ELF-1 (cell line): ENCODE measurements at places on chromosomes 11 and 22.

- no peak for DNase-seq
Measured at GRCh38 chr11:131108760-131109159, 192.5 kb upstream of the SNX19 start.

DNA sequence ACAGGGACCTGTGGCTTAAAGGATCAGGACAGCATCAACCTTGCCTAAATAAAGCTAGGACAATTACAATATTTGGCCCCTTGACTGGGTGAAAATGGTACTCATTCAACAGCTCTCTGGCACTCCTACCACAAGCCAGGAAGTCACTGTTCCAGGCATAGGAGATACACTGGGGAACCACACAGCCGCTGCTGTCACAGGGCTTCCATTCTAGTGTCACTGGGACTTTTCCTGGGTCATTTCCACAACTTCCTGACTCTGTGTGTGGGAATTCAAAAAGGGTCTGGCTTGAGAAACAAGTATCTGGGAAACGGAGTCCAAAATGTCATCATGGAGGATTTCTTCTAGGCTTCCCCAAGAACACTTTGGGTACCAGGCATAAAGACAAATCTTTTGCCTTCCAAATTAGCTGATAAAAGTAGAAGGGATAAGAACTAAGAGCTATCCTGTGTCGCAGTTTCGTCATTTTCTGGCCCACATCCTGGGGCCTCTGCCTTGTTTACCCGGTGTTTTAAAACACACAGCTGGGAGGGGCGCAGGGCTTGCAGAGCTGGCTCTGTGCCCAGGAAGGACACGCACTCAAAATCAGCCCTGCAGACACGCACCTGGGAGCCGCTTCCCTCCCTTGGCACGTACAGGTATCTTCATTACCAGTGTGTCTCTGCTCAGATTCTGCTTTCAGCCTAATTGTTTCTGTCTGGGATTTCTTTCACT, 38.0 kb downstream of the TMEM45B start:
- DNase-seq: no peak

DNA sequence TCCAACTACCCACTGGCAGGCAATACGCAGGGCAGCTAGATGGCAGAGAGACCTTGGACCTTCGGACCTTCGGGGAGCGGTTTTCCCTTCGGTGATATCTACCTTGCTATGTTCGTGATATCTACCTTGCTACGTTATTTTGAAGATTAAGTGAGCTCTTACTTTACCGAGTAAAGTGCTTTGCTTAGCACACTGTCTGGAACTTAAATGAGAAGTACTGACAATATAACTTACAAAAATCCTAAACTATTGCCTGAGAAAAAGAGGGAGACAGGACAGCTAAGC, 1.0 kb upstream of the PRDM10 start:
- no peak for DNase-seq

- peak; percentile 89 for DNase-seq
Measured at GRCh38 chr11:1693327-1694063, 3.5 kb upstream of the KRTAP5-6 start.

- no peak for DNase-seq
Measured at GRCh38 chr11:74282914-74283371, 28.5 kb downstream of the P4HA3 start.

- DNase-seq: no peak
Measured at GRCh38 chr11:21564095-21564494, 628.8 kb upstream of the ANO5 start.

- DNase-seq: no peak
Measured at GRCh38 chr11:88105526-88105925, 69.7 kb downstream of the RAB38 start.

- DNase-seq: no peak
Measured at GRCh38 chr11:24238771-24239645, 257.8 kb upstream of the LUZP2 start.

GRCh38 chr11:128568166-128568778, 19.1 kb downstream of the ETS1 start:
- DNase-seq: peak; percentile 80

DNA sequence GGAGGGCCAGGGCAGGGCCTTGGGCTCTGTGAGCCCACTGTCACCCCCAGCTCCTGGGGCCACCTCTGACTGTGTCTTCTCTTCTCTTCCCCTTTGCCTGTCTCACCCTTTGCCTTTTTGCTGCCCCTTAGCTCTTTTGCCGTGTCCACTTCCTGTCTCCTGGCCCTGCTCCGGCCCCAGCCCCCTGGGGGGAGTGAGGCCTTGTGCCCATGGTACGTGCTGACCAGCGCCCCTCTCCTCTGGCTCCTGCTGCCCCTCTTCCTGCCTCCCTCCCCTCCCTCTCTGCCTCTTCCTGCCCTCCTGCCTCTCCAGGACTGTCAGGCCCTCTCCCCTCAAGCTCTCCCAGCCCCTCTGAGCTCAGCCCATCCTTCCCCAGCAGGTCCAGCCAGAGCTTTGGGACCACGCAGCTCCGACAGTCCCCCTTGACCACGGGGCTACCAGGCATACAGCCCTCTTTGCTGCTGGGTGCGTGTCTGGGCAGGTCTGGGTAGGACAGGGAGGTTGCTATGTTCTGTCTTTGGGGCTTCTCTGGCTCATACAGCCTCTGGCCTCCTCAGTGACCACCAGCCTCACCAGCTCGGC, 11.7 kb downstream of the TMEM258 start:
- no peak for DNase-seq

GRCh38 chr22:46067159-46068111, 82.9 kb upstream of the PPARA start:
- DNase-seq: no peak

DNA sequence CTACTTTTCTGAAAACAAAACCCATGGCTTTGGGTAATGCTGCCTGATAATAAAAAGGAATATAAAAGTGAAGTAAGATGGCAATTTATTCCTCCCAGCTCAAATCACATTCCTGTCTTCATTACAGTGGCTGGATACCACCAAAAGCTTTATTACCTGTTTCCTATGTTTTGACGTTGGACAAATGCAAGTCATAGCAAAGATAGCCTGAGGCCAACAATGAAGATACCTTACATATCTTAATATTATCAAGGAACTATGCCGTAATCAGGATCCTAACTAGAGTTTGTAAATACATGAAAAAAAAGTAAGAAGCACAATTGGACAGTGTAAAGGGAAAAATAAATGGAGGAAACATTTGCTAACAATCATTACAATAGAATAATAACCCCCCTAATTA, 202.4 kb downstream of the SOX6 start:
- no peak for DNase-seq

- peak; percentile 57 for DNase-seq
Measured at GRCh38 chr11:69439127-69439526, 42.3 kb upstream of the LINC01488 start.

- DNase-seq: no peak
Measured at GRCh38 chr22:40033586-40034380, 39.0 kb downstream of the FAM83F start.

DNA sequence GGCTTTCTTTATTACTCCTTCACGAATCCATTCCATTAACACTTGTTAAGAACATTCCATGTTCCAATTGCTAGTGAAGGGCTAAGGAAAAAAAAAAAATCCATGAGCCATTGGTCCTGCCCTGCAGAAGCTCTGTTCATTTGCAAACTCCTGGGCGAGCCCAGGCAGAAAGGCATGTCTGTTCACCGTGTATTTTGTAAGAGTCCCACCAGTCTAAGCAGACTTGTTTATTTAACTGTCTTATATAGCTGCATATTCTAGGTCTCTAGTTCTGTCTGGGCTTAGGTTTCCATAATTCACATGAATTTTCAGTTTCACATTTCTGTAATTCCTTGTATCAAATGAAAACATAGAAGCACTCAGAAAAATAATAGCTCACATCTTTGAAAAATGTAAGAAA, 97.4 kb upstream of the POU2AF2 start:
- no peak for DNase-seq

GRCh38 chr11:111910676-111911562, 651 bp downstream of the CRYAB start:
- DNase-seq: no peak

DNA sequence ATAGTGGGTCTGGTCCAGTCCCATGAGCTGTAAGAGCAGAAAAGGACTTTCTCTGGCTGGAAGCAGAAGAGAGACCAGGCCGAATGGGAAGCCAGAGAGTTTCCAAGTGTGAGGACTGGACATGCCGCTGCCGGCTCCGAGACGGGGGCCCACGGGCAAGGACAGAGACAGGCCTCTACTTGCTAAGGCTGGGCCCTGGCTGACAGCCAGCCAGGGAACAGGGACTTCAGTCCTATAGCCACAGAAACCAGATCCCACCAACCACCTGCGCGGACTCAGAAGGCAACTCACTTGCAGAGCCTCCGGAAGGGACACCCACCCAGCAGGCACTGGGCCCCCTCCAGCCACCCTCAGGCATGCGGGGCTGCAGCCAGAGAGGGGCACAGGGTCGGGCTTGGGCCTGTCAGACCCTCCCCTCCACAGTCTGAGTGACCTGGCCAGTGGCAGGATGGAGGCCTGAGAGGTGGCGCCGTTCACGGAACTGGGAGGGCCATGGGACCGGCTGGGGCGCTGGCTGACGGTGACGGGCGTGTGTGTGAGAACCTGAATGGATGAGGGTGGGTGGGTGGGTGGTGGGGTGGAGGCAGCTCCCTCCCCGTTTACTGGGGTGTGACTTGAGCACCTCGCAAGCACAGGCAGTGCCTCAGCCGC, 47.8 kb upstream of the A4GALT start:
- DNase-seq: no peak

GRCh38 chr11:43418197-43418596, 59.5 kb downstream of the TTC17 start:
- DNase-seq: no peak

DNA sequence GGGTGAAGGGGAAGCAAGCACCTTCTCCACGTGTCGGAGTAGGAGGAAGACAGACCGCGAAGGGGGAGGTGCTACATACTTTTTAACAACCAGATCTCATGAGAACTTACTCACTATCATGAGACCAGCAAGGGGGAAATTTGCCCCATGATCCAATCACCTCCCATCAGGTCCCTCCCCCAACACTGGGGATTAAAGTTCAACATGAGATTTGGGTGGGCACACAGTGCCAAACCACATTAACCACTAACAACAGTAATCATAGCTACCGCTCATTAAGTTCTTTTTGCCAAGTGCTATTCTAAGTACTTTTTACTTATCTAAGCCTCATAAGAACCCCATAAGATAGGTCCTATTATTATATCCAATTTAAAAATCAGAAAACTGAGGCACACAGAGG, 450.5 kb upstream of the DDI1 start:
- no peak for DNase-seq

DNA sequence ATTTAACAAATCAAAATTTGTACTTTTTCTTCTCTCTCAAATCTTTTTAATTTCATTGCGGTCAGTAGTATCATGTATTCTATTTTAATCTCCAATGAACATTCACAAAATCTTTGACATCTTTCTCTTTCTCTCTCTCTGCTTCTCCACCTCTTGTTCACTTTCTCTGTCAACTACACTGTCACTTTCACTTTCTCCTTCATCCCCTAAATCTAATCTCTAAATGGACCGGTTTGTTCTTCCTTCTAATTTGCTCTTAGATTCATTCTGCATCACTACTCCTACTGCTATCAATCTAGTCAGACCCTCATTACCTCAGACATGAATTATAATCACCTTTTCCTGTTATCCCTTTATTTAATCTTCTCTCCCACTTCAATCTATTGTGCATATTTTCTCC, 18.6 kb downstream of the CCDC73 start:
- no peak for DNase-seq

DNA sequence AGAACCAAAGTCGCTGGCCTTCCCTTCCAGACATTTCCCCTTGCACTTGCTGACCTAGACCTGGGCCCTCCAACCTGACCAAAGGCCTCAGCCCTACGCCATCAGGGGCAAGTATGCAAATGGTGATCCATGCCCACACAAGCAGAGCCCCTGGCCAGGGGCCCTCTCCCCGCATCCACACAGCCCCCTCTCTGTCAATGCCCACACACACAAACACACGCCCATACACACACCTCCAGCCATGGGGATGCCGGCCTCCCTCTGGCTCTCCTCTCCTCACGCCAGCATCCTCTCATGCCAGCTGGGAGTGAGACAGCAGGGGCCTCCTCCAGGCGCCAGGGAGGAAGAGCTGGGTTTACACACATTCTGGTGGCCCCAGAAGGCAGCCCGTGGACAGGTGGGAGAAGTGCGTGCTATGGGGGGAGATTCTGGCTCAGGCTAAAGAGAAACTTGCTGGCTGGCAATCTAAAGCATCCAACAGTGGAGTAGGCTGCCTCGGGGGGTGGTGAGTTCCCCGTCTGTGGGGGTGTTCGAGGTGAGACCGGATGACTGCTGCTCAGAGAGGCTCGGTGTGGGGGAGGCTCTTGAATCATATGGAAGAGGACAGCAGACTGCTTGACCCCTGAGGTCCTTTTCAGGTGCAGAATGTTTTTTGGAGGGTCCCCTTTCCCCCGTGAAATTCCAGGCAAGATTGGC, 4.8 kb downstream of the NRXN2 start:
- DNase-seq: no peak

- DNase-seq: no peak
Measured at GRCh38 chr11:133727774-133728173, 117.5 kb downstream of the SPATA19 start.

DNA sequence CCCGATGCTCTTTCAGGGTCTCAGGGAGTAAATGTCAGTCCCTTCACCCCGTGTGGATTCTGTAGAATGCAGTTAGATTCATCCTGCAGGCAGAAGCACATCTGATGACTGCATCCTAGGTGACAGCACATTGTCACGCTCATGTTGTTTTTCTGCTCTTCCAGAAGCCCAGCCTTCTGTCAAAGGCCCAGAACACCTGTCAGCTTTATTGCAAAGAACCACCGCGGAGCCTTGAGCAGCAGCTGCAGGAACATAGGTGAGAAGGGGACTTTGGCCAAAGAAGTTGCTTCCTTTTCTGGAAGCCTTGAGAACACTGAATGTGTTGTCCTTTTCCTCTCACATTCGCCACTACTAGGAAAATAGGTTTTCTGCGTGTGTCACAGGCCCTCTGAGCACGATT, 43.7 kb downstream of the PPP2R1B start:
- no peak for DNase-seq

- peak; percentile 78 for DNase-seq
Measured at GRCh38 chr11:32172848-32173834, 82.3 kb downstream of the RCN1 start.

- peak; percentile 40 for DNase-seq
Measured at GRCh38 chr11:128694618-128695481, 978 bp downstream of the FLI1 start.

GRCh38 chr22:47196881-47197772, 434.7 kb downstream of the TBC1D22A start:
- no peak for DNase-seq

- DNase-seq: peak; percentile 89
Measured at GRCh38 chr11:94183886-94184264, 55.2 kb downstream of the PANX1 start.

GRCh38 chr11:112961146-112961668, at the start of gene NCAM1:
NCAM1 (plus strand) TSS chr11:112961420.
- peak; percentile 99 for DNase-seq
